Cardiac fibroblast (primary cell): ENCODE measurements at places on chromosomes 7 and 10.

- DNase-seq: peak; percentile 1
Observed at GRCh38 chr7:82755705-82756551, 312.4 kb upstream of the CACNA2D1 start.

GRCh38 chr10:93437086-93437945 is 44.8 kb downstream of the MYOF start:
- peak; percentile 99 for DNase-seq

- DNase-seq: no peak
Observed at GRCh38 chr7:151851145-151851751, 25.7 kb downstream of the PRKAG2 start.

DNA sequence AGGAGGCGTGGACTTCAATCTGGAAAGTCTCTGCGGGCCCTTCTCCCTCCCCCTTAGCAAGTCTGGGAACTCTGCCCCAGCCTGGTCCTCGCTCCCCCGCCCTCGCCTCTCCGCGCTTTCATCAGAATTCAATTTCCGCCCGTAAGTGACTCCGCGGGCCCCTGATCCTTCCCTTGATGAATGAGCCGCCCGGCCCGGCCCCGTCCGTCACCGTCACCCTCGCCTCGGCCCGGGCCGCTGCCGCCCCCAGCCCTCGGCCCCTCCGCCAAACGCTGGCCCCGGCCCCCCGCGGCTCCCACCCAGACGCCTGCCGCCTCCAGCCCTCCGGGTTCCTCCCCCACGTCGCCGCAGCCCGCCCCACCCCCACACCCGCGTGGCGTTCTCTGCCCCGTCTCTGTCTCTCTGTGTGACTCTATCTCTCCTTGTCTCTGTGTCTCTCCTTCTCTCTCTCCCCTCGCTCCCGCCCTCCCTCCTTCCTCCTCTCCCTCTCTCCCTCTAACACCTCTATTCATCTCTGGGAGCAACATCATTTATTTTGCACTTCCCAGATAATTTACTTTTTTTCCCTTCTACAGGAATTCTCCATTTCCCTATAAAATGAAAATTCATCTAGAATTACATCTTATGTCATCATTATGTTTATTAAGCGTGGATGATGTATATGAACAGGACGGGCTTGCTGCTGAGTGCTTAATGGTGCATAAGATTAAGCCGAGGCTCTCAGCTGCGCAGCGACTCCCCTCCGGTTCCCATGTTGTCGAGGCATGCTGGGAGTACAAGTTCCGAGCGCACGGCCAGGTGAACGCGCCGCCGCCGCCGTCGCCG is 91.2 kb upstream of the PAX2 start:
- no peak for DNase-seq

GRCh38 chr7:105830405-105831301 is 45.7 kb downstream of the ATXN7L1 start:
- DNase-seq: peak; percentile 90

GRCh38 chr7:37495574-37496184 is 47.0 kb upstream of the ELMO1 start:
- peak; percentile 48 for DNase-seq

GRCh38 chr10:101481256-101481655 is 106.8 kb downstream of the POLL start:
- no peak for DNase-seq

DNA sequence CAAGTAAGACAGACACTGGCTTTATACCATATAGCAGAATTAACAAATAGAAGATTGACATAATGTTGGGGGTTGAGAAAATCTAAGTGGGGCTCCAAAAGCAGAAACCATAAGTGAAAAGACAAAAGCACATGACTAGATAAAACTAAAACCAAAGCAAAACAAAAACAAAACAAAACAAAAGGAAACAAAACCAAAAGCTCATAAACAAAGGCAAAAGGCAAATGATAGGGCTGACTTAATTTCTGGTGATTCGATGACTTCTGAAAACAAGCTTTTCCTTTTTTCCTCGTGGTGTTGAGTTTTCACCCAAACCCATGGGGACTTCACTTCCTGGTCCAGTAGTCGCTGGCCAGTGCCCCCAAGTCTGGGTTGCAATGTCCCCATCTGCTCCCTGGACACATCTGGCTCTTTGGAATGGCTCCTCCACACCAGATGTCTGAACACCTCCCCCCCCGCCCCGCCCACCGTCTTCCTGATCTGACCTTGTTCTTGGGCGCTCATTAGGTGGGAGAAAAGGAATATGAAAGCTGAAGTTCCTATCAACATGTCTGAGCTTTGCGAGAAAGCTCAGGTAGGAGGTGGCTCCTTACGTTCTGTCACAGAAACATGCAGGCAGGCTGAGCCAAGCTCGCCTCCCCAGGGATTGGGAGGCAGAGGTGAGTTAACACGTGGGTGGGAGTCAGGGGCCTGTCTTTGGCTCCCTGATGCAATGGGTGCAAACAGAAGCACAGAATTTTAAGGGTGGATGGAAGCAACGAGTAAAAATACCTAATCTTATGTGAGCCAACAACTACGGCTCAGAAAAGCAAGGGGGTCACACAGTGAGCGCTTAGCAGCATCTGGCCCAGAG is 121.0 kb downstream of the NEURL1 start:
- peak; percentile 30 for DNase-seq

- DNase-seq: no peak
Observed at GRCh38 chr7:11732207-11732606, 99.8 kb downstream of the THSD7A start.

- DNase-seq: no peak
Observed at GRCh38 chr10:37707829-37708578, 149.4 kb downstream of the ZNF248 start.

- peak; percentile 81 for DNase-seq
Observed at GRCh38 chr7:102390697-102391484, 5.3 kb upstream of the PRKRIP1 start.

DNA sequence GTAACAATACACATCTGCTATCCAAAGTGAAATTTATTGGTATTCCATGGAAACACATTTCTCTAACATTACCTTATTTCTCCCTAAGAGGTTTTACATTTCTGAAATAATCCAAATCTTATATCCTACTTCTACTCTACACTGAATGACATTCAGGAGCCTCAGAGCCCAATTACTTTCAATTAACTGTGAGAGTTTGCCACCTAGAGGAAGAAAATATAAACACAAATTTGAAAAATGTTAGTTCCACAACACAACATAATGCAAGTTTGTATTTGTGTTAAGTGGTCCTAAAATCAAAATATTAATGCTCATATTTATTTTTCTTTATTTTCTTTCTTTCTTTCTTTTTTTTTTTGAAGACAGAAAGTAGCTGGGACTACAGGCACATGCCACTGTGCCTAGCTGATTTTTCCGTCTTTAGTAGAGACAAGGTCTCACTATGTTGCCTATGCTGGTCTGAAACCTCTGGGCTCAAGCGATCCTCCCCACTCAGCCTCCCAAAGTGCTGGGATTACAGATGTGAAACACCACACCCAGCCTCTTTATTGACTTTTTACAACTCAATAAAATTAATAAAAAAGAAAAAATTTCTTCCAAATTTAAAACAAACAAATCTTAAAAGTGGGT is 46.0 kb downstream of the ATAD1 start:
- peak; percentile 61 for DNase-seq

DNA sequence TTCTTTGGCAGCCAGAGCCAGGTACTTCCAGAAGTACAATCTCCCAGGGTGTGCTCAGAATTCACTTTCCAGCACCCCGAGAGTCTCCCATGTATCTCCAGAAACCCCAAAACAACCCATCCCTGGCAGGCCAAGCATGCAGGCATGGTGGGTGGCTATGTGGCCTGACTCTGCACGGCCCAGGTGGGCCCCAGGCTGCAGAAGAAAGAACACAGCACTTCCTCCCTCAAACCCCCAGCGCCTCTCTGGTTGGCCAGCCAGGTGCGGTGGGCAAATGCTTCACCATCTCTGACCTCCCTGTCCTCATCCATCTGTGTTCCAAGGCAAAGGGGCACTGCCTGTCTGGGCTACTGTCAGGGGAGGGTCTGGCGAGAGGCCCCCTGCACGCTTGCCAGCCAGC is 100.3 kb downstream of the MKI67 start:
- no peak for DNase-seq

DNA sequence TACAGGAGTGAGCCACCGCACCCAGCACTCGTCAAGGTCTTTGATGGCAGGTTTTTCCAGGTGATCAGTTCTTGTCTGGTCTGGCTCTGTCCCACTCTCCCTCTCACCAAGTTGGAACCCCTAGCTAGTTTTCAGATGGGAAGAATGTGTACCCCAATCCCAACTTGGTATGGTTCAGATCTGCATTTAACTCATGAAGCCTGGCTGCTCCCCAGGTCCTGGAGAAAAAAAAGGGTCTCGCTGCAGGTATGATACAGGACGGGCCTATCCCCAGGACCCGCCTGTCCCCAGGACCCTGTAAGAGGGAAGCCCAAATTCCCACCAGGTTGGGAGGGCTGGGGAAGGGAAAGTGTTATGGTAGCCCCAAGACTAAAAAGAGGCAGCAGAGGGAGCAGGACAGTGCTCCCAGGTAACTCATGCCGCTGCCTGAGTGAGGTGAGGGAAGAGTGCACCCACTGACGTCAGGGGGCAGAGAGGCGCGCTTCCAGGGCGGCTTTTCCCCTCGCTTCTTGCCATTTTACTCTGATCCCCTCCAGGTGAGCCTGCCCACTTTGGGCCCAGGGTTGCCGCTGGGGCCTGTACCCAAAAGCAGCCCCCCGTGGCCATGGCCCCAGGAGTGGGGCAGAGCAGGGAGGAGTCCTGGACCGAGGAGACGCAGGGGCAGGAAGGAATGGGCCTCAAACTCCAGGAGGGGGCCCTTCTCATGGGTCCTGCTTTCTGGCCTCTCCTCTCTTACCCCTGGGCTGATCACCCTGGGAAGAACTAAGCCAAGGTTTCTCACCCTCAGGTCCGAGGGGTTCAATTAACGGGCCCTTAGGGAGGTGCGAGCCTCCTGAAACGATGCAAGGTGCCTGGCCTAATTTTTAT is 36.4 kb upstream of the SRRM3 start:
- no peak for DNase-seq

DNA sequence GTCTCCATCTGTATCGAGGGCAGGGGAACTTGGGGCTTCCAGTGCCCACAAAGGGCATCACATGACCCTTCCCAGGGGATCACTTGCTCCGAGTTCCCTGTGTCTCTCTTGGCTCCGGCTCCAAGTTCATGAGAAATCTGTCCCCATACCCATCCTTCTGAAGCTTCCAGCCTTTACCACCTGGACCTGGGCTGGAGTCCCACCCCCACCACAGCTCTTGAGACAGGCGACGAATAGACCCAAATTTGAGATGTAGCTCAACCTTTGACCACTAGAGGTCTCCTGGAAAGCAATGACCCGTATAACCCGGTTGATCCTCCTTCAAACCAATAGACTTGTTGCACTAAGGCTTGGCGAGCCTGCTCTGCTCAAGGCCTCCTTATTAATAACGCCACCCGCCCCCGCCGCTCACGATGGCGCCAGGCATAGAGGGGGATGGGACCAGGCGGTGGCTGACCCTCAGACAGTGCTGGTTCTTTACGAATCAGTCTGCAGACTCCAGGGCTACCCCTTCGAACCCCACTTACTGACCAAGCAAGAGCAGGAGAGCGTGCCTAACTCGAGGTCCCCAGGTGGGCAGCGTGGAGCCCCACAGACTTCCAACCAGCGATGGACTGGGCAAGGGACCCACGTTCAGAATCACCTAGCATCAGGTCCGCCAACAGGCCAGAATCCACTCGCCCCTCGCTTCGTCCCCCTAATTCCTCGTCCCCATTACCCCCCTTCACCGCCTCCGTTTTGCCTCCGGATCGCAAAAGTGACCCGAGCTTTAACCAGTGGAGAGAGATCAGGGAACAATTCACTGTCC is 4.4 kb upstream of the ARID5B start:
- peak; percentile 86 for DNase-seq

DNA sequence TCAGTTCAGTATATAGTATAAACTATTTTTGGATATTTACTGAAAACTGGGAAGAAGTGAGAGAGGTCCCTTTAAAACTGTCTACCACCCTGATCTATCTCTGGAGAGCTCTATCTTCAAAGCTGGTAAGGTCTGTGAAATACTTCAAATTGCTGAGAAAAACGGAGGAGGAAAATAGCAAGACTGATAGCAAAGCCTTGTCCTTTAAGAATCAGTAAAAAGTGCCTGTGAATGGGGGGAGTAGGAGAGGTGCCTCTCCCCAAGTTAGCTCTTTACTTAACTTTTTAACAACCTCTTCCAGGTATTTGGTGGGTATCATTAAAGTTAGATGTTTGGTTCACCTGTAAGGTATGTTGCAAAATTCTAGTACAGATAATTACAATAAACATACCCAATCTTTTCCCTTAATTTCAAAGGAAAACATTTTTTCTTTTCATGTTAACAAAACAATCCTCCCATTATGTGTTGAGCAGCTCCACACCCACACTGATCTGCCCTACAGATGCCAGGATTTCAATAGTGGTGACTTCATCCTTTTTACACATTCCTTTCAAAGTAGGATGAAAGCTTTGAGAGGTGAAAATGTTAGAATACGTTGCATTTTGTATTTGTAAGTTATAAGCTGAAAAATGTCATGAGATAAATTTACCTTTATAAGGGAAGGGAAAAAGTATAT is 149.2 kb downstream of the CRPPA start:
- DNase-seq: peak; percentile 11

- no peak for DNase-seq
Observed at GRCh38 chr7:7100432-7100849, 81.9 kb upstream of the C1GALT1 start.

- no peak for DNase-seq
Observed at GRCh38 chr7:112255388-112255720, 48.9 kb downstream of the ZNF277 start.

- no peak for DNase-seq
Observed at GRCh38 chr7:26609532-26609931, 254.9 kb downstream of the SKAP2 start.

DNA sequence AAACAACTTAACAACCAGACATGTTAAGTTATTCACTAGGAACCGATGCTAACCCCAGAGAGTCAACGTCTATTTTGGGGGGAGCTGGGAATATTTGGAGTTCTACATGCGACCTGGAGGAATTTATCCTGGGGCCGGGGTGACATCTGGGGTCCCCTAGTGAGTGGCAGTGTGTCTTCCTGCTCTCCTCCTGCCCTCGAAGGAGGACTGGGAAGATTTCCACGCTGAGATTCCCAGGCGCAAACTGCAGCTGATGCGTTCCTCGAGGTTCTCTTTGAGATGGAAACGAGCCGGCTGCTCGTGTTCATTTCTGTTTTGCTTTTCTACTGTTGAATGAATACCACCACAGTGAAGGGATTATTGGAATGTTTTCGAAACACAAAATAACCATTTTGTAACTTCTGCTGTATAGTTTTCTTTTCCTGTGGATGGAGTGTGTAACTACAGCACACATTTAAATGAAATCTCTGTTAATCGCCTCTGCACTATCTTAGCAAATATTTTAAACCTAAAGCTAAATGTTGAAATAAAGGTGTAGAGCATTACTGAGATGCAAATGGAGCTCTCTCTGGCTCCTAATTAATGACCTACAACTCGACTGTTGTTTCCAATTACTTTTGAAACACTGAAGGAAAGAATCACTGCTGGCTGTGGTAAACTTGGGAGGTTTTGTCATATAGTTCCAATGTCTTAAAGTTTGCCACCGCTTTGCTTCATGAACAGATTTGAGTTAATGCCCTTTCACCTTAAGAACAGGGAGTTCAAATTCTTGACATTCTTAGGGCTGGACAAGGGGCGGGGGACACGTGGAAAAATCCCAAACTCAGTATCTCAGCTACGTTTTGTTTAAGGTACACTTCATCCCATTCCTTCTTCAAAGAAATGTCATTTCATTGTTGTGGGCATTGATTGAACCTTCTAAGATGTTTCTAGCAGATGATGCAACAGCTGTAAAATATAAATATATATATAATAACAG is 21.1 kb downstream of the GATA3 start:
- DNase-seq: peak; percentile 7

- DNase-seq: no peak
Observed at GRCh38 chr10:16923309-16923708, 106.1 kb upstream of the RSU1 start.

GRCh38 chr7:130095812-130096211 is 25.5 kb downstream of the KLHDC10 start:
- no peak for DNase-seq
